ENCODE measurements at places on chromosomes 12 and 14. TPM values are rescaled to one million over a fixed set of nuclear protein-coding genes. Genes with fewer than 3 reads are reported as not detected.
A peak's percentile ranks its signal among the peaks of the same experiment; 100 is the strongest.

GRCh38 chr14:23421594-23421993, 13.5 kb upstream of the MYH6 start:
- H3K36me3 ChIP-seq, result no peaks in the 10 kb centered on the region
- no peaks in the 10 kb centered on the region for H3K4me1 ChIP-seq
- no peaks in the 10 kb centered on the region for H3K27me3 ChIP-seq
- no peak for DNase-seq
- H3K27ac ChIP-seq, result no peak overlapping the region

GRCh38 chr12:89542236-89542635, 16.4 kb upstream of the POC1B start:
- H3K4me3 ChIP-seq, result no peak overlapping the region
- no peak overlapping the region for H3K27ac ChIP-seq
- no peaks in the 10 kb centered on the region for H3K36me3 ChIP-seq
- no peaks in the 10 kb centered on the region for H3K27me3 ChIP-seq
- peaks cover 19% of the 10 kb centered on the region for H3K4me1 ChIP-seq

- H3K4me1 ChIP-seq, result no peaks in the 10 kb centered on the region
- H3K27ac ChIP-seq, result no peak overlapping the region
- H3K4me3 ChIP-seq, result no peak overlapping the region
- no peak for DNase-seq
- H3K27me3 ChIP-seq, result no peaks in the 10 kb centered on the region
Measured at GRCh38 chr12:78324234-78324633, 493.5 kb downstream of the NAV3 start.

GRCh38 chr12:4979737-4980136, 63.9 kb upstream of the KCNA5 start:
- DNase-seq, result no peak
- H3K27me3 ChIP-seq, result no peaks in the 10 kb centered on the region
- no peaks in the 10 kb centered on the region for H3K4me1 ChIP-seq
- H3K4me3 ChIP-seq, result no peak overlapping the region
- H3K36me3 ChIP-seq, result no peaks in the 10 kb centered on the region

DNA sequence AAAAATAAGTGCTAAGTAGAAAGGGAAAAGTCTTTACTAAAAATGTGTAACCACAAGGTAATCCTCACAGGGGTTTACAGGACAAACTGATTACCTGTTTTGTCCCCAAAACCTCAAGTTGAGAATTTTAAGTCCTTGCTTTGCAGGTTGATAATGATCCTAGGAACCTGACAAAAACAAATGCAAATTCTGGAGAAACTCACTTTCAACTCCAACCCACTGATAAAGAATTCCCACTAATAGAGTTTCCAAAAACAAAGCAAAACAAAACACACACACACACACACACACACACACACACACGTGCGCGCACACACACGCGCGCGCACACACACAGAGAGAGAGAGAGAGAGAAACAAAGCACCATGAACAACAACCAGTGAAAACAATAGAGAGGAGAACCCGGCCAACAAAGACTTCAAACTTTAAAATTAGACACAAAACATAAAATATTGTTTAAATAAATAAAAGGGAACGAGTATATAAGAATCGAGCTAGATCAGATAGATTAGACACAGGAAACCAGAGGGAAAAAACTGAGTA, 187.0 kb upstream of the FOXN3 start:
- H3K27me3 ChIP-seq, result no peaks in the 10 kb centered on the region
- peaks cover 14% of the 10 kb centered on the region for H3K4me1 ChIP-seq
- no peak overlapping the region for H3K27ac ChIP-seq
- no peak for DNase-seq
- peak overlapping the region; percentile 18 for H3K4me3 ChIP-seq

DNA sequence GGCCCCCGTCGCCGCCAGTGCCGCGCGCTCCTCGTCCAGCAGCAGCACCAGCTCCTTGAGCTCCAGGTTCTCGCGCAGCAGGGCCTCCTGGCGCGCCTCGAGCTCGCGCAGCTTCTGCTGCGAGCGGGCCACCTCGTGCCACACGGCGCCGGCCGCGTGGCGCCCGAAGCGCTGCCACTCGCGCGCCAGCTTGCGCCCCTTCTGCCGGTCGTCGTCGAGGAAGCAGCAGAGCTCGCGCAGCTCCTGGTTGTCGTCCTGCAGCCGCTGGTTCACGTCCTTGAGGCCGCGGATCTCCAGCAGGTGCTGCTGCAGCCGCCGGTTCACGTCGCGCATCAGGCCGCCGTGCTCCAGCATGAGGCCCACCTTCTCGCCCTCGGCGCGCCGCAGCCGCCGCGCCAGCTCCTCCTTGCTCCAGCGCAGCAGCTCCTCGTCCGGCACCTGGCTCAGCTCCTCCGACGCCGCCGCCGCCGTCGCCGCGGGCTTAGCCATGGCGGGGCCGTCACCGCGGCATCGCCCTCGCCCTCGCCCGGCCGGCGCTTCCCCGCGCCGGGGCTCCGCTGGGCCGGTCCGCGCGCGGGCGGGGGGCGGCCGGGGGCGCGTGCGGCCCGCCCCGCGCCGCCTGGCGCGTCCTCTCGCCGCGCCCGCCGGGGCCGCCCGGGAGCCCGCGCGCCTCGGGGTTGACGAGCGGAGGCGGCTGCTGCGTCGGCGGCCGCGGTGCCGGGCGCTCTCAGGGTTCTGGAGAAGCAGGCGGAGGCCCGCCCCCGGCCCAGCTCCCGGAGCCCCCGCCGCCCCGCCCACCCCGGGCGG, at the start of gene CCDC85C:
Gene CCDC85C, minus strand, starts transcription at position 737 of the 807 bp plus-strand sequence. Its CDS starts 248 bp downstream, at position 489.
- no peaks in the 10 kb centered on the region for H3K36me3 ChIP-seq
- no peaks in the 10 kb centered on the region for H3K4me1 ChIP-seq
- peak within 1 kb of the TSS; percentile 98 for H3K4me3 ChIP-seq
- H3K27ac ChIP-seq, result peak within 1 kb of the TSS; percentile 69

- H3K36me3 ChIP-seq, result no peaks in the 10 kb centered on the region
- peaks cover 66% of the 10 kb centered on the region for H3K4me1 ChIP-seq
- H3K27me3 ChIP-seq, result no peaks in the 10 kb centered on the region
- H3K27ac ChIP-seq, result no peak overlapping the region
- DNase-seq, result no peak
- no peak overlapping the region for H3K4me3 ChIP-seq
Measured at GRCh38 chr12:62689042-62689839, 222.6 kb downstream of the MON2 start.

- no peaks in the 10 kb centered on the region for H3K36me3 ChIP-seq
- no peak for DNase-seq
- H3K4me1 ChIP-seq, result no peaks in the 10 kb centered on the region
Measured at GRCh38 chr14:52995998-52996397, 45.1 kb upstream of the FERMT2 start.

Gene ADAMTS20
- total RNA-seq, result not detected

Gene PTGDR
- total RNA-seq, result 2.0 TPM

Gene RIPK3
- 17.9 TPM for total RNA-seq

Gene RTL1
- not detected for total RNA-seq

Measured in thoracic aorta (tissue), 2 donors.